ENCODE measurements at places on chromosomes 4 and X.

GRCh38 chr4:140903522-140904475 is 147.6 kb upstream of the TBC1D9 start:
- DNase-seq = no peak

GRCh38 chrX:54483946-54484345 is 12.1 kb downstream of the FGD1 start:
- no peak for DNase-seq

- DNase-seq = no peak
Measured at GRCh38 chr4:119536572-119537528, 91.8 kb downstream of the PDE5A start.

DNA sequence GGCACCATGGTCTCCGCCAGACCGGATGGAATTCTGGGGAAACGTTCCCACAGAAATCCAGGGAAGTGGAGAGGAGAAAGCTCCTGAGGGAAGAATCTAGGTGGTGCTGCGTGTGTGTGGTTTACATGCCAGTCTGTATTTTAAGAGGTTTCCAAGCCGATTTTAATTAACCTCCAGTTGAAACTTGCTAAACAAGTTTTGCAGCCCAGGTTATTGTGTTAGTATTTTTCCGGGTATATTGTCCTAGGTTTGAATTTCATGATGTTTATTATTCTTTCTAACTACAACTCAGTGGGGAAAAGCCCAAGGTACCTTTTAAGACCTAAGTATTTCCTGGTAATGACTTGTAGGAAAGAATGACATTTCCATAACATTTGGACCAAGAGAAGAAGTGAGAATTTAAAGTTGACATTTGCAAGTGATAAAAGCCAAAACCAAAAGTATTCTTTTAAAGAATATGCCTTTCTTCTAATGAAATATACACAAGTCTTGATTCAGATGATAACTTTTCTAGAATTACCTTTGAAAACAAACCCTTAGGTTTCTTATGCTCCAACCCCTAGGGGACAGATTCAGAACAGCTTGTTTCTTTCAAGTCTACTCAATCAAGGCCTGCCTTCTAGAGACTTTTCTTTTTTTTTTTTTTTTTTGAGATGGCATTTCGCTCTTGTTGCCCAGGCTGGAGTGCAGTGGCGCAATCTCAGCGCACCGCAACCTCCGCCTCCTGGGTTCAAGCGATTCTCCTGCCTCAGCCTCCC is 14.6 kb downstream of the SAT1 start:
- no peak for DNase-seq

DNA sequence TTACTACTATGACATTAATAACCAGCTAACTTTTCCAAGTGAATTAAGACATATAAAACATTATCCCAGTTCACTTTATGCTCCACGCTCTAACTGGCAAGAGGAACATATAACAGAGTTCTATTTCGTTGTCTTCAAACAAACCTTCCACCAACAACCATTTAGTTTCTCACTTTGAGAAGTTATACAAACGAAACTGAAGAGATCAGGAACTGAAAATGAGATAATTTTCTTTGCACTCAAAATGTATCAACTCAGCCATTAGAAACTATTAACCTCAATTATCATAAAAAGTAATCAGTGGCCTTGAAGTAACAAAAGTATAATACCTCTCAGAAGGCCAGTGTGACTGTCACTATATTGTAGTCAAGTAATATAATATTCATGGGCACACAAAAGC is 70.1 kb downstream of the CHM start:
- DNase-seq = no peak

DNA sequence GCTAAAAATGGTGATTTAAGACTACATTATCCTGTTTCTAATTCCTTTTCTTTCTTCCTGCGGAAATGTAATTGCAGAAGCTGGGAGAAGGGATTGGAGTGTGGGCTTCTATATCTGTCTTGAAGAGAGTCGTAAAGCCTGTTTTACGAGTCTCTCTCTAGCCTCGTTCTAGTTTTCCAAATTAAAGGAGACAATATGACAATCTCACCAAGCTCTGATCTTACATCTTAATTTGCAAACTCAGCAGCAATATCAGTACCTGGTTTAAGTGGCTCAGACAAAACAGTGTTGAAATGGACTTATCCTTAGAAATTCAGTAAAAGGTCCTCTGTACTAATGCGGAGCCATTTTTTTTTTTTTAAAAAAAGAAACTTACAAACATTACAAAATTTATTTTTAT is 349.5 kb upstream of the HAND2 start:
- no peak for DNase-seq

GRCh38 chr4:1792158-1792831 is 798 bp upstream of the FGFR3 start:
- no peak for DNase-seq

GRCh38 chr4:143585548-143585947 is 72.0 kb downstream of the SMARCA5 start:
- DNase-seq = no peak

GRCh38 chr4:56976837-56977320 is 527 bp downstream of the NOA1 start:
- DNase-seq = peak; percentile 55

DNA sequence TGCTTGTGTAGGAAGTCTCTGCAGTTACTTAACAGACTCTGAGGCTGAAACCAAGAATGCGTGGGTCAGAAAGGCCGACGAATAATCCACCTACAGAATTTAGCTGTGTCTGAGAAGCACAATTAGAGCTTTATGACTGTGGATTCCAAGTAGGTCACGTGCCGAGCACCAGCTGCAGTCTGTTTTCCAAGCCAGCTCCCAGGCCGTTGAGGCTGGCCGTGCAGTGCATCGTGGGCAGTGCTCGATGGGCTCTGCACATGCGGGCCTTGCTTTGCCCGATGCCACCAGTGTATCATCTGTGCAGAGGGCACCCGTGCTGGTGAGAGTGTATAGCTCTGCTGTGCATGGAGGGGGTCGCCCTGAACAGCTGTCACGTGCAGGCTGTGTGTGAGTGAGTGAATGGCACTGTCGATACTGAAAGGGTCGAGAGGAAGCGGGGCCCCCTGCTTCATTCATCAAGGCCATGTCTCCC is 67.5 kb upstream of the CLDN34 start:
- no peak for DNase-seq

GRCh38 chr4:148447681-148448080 is 5.5 kb upstream of the NR3C2 start:
- DNase-seq = peak; percentile 30

GRCh38 chr4:109072595-109072994 is 229.9 kb downstream of the COL25A1 start:
- DNase-seq = no peak

- no peak for DNase-seq
Measured at GRCh38 chrX:124395145-124395880, 49.0 kb downstream of the SH2D1A start.

DNA sequence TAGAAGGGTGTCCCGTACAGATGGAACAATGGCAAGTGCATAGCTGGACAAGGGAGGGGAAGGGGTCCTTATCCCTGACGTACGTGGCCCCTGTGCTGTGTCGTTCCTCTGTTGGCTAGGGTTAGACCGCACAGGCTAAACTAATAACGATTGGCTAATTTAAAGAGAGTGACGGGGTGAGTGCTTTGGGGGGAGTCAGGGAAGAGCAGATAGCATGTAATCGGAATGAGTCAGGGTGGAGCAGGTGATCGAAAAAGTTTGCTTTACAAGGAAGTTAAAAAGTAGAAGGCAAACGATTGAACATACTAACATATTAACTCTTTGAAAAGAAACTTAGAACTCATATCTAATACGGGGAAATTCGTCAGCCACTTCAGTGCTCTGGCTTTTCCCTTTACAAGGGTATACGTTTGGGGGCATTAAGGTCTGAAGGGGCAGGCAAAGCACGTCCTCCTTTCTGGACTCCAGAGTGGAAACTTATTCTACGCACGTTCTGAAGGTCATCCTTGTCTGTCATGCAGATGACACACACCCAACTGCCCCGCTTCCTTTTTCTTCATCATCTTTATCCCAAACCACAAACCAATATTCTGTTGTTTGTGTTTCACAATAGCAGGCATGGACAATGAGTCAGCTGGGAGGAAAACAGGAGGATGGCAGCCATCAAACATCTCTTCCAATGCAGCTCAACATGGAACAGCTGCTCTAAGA is 10.2 kb upstream of the CRLF2 start:
- DNase-seq = no peak

GRCh38 chr4:40924096-40924792 is 174.5 kb downstream of the NSUN7 start:
- DNase-seq = peak; percentile 59

GRCh38 chrX:82087699-82088098 is 885.8 kb downstream of the SH3BGRL start:
- DNase-seq = no peak
